NCI-H1417 treated with DMSO at 0.1 percent for 48 hours (cell line): ENCODE measurements at places on chromosomes 5 and 9.

DNA sequence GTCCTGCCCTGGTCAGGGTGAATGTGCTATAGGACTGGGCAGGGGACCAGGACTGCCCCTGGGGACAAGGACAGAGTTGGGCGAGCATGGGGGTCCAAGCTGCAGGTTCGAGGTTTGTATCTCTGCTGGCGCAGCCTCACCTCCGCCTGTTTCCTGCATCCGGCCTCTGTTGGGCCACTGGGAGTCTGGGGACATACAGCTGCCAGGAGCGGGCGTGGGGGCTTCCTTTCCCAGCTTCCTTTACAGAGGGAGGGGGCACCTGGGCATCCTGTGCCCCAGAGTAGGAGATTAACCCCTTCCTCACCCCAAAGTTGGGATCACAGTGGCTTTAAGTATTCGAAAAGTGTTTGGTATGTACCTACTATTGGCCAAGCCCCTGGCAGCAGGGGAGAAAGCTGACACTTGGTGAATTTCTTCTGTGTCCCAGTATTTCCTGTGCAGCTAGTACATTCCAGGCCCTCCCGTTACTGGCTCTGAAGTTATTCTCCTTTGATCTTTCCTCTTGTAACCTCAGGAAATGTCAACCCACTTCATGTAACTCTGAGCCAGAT, 19.0 kb downstream of the OLFML2A start:
- DNase-seq = no peak

DNA sequence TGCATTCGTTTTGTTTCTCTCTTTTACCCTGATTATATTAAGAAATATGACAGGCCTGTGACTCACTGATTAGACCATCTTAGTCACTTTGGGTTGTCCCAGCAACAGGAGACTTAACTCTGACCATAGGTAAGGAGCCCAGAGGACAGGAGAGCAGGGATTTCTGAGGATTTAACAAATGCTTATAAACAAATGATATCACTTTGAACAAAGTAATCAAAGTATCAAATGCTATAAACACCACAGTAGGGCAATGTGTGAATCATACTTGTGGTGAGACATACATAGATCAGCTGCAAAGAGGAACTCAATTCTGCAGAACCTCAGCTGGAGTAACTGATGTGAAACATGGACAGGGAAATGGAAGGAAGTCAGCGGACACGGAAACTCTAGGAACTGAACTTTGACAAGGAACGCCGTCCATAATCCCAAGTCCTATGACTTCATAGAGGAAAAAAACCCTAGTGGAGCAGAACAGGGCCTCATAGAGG, 190.6 kb upstream of the MSX2 start:
- DNase-seq = no peak

- no peak for DNase-seq
Measured at GRCh38 chr5:80607832-80608231, 37.8 kb upstream of the ANKRD34B start.

DNA sequence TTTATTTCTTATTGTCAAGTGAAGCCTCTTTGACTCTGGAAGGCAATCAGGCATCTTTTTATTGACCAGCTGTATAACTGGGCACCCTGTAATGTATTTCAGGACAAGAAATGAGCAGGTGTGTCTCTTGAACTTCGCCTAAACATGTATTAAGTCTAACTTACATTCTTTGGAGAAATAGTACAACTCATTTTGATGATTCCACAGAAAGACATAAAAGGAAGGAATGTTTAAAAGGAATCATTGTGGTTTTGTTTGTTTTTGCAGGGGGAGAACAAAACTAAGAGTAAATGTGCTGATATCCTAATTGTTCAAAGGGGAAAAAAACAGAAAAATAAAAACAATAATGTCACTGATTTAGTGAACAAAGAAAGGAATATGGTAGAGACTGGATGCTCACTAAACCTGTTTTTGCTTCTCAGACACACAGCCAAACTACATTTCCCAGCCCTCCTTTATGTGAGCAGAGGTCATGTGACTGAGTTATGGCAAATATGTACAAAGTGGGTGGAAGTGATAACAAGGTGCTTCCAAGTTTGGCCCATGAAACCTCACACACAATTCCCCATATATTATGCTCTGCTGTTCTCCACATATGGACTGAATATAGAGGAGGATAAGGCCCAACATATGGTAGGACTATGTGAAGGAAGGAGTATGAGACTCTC, 150.6 kb upstream of the ACOT12 start:
- DNase-seq = no peak

DNA sequence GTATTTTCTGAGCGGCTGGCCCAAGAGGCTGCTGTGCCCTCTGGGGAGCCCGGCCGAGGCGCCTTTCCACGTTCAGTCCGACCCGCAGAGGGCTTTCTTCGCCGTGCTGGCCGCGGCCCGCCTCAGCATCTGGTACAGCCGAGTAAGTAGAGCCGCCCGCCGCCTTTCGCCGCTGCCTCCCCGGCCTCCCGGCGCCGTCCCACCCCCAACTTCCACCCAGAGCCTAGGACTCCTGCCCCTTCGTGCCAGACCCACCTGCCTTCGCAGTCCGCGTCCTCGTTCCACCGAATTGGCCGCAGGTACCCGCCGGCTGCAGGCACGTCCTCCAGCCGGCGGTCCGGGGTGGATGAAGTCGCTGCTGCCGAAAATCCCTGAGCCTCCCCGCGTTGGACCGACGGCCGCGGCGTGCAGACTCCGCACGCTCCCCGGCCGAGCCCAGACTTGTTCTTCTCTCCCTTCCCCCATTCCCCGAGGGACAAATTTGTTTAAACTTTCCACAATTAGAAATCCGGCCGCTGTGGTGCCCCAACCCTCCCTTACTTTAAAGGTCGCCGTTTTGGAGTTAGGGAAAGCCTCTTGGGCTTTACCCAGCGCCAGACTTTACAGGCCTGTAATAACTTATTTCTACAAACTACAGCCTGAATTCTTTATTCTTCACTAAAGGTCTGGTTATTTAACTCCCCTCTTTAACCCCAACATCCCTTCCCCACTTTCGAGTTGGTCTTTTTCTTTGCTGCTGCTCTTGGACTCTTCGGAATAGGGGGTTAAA, 589 bp downstream of the RIC1 start:
- no peak for DNase-seq
